ENCODE measurements at places on chromosomes 4 and X.

DNA sequence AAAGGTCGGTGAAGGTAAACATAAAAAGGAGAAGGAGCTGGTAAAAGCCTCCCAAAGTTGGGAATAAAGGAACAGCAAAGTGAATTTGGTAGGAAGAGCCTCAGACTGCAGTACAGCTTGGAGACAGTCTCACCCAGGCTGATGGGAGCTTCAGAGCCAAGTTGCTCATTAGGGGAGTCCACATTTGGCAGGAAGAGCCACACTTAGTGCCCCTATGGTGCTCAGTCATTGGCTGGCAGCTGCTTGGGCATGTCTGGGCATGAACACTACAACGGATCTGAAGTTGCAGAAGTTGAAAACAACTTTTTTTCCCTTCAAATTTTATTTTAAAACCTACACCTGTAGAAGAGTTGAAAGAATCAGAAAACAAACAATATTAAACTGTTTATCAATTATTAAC, 2497.3 kb downstream of the ARAP2 start:
- no peak for DNase-seq

GRCh38 chrX:12315526-12315925, 177.3 kb downstream of the FRMPD4 start:
- DNase-seq = no peak

DNA sequence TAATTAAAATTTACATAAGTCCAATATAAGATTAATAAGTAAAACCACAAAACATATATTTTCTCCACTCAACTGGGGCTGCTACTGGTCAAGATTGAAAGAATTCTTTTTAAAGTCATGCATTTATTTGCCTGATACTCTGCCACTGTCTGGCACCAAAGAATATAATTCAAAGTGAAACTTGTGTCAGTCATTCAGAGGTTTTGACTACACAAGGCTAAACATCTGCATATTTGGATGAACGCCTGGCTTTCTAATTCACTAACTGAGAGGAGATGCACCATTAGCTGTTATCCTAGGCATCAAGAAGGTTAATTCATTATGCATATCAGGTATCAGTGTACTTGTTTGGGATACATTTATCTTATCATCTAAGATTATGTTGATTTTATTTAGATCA, 598.5 kb downstream of the CENPC start:
- no peak for DNase-seq

DNA sequence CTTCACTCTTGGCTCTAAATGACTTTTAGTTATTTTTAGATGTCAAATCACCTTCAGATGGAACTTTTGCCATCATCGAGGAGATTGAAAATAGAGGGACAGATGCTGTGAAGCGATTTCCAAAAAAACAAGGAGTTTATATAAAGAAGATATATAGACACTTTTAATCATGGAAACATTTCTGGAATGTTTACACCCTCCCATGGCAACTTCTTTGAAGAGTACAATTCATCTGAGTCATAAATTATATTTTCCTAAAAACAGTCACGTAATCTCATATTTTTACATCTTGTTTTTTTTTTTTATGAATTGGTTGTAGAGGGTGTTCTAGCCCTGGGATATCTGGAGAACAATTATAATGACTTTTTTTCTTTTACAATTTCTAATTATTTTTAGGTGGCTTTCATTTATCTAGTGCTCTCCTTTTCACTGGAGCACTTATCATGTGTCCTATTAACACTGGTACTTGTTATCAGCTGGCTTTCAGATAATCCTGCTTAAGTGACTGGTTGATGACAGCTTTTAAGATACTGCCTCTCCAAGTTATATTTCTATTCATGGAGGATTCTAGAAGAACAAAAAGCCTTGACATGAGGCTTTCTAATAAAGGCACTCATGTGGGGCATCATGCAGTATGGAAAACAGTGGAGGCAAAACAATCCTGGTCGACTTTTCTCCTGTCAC, 24.9 kb downstream of the PCDH7 start:
- DNase-seq = no peak

DNA sequence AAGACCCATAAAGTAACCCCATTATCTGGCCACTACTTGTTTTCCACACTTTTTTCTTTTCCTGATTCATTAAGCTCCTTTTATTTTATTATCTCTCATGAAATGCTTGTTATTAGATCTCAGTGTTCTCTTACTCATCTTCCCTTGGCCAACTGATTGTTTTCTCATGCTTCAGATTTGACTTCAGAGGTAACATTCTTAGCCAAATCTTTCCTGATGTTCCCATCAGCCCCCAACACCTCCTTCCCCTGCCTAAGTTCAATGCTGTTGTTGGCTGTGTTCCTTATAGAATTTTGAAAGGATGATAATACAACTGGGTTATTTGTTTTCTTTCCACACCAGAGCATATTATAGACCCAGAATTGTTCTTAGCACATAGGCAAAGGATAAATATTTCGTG, 75.6 kb downstream of the BMPR1B start:
- no peak for DNase-seq

DNA sequence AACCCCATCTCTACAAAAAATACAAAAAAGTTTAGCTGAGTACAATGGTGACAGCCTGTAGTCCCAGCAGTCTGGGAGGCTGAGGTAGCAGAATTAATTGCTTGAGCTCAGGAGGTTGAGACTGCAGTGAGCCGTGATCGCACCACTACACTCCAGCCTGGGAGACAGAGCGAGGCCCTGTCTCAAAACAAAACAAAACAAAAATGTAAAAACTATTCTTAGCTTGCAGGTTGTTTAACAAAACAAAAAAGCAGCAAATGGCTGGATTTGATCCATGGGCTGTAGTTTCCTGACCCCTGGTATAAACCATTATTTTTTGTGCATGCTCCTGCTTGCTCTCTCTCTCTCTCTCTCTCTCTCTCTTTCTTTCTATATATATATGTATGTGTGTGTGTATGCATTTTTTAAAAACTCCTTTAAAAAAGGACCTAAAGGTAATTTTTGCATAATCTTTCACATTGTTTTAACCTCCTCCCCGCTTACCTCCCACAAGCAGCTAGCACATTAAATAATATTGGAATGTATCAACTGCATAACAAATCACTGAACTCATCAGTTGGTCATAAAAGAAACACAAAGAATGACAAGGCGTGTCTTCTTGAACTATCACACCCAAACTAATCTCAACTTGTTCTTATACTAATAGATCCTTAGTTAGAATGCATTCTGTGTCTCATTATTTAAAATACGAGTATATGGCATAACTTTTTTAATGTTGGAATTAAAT, 4.8 kb downstream of the AREG start:
- no peak for DNase-seq

- DNase-seq = no peak
These were observed 306.6 kb downstream of the STK32B start for GRCh38 chr4:5357870-5358269.

DNA sequence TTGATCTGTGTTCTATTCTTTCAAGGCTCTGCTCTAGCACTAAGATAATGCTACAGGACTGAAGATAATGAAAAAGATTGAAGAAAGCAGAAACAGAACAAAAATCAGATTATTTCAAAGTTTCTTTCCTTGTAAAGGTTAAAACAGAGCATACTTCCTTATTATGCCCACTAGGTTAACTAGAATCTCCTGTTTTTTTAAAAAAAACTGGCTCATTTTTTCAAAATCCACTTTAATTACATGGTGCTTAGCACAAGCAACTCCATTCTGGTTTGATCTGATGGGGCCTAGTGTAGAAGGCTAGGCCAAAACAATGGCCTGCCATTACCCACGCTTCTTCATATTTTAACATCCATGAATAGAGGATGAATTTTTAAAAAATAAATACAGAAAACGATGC, 1.2 kb upstream of the UBA6 start:
- no peak for DNase-seq

GRCh38 chr4:188372829-188373228, 233.6 kb downstream of the TRIML1 start:
- no peak for DNase-seq

- DNase-seq = no peak
These were observed 9.9 kb downstream of the CTSO start for GRCh38 chr4:155943605-155944291.

DNA sequence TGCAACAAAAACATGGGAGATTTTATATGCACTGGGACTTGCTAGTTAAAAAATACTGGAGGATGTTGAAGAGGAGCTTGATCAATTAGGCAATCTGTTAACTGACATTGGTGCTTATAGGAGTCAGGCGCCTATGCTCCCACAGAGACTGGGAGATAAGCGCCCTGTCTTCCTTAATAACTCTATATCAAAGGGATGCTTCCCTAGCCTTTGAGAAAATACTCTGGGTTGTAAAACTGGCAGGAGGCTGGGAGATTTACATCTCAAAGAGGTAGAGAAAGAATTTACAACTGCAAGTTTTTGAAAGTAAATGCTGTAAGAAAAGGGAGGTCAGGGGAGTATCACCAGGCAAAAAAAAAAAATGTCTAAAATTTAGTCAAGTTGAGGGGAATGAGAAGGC, 325.4 kb downstream of the PCDH10 start:
- no peak for DNase-seq

GRCh38 chr4:94642561-94642866, 115.2 kb upstream of the BMPR1B start:
- DNase-seq = no peak

DNA sequence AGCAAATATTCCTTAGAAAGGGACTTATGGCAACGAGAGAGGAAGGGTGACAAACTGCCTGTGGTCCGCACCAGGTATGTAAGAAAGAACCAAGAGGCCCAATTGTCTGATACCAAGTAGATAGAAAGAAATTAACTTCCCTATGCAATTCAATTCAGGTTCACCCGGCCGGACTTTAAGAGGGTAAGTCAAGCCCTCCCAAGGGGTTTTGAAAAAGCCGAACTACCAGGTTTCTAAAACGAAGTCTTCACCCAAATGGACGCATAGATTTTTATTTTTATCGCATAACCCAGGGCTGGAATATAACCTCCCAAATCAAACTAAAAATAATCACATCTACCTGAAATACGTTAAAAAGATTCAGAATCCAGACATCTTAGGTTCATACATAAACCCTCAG, 1.6 kb upstream of the MAB21L2 start:
- no peak for DNase-seq

DNA sequence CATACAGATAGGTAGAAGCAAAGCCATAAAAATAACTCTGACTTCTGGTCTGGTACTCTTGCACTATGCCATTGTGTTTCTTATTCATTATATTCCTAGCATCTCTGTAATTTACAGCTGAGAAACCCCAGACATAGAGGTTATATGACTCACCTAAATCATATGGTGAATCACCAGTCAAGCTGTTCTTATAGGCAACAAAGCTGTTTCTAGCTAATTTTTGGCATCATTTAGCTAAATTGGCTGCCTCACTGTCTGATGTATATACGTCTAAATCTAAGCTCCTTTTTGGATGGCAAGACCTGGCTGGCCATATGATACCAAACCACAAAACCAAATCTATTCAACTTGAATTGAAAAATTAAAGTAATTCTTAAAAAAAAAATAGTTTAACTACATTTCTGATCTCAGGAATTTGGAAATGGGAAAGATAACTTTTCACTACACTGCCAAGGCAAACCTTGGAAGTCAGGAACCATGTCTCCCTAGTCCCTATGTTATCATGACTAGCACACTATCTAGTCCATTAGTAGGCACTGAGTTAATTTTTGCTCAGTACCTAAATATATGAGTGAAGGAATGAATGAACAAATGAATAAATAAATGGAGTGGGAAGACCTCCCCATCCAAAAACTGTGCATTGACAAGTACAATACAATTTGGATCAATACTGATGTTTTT, 41.3 kb upstream of the STAG2 start:
- no peak for DNase-seq

GRCh38 chr4:93018806-93019205, 715.0 kb downstream of the GRID2 start:
- DNase-seq = no peak

DNA sequence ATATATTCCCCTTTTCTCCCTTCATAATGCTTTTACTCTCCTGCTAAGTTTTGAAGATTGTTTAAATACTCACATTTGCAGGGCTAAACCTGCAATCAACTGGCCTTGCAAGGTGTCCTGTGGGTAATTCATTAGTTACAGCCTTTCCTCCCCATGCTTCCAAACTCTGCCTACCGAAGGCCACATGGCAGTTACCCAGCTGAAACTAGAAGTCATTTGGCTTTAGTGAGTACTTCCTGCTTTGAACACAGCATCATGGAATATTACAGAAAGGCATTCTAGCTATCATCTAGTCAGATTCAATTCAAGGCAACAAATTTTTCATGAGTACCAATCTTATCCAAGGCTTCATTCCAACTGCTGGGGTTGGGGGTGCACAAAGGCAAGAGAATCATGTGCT, 55.6 kb downstream of the SRPX start:
- no peak for DNase-seq

GRCh38 chr4:6419452-6420028, 52.9 kb downstream of the PPP2R2C start:
- no peak for DNase-seq

- no peak for DNase-seq
These were observed 140.5 kb downstream of the PACRGL start for GRCh38 chr4:20840648-20841190.

DNA sequence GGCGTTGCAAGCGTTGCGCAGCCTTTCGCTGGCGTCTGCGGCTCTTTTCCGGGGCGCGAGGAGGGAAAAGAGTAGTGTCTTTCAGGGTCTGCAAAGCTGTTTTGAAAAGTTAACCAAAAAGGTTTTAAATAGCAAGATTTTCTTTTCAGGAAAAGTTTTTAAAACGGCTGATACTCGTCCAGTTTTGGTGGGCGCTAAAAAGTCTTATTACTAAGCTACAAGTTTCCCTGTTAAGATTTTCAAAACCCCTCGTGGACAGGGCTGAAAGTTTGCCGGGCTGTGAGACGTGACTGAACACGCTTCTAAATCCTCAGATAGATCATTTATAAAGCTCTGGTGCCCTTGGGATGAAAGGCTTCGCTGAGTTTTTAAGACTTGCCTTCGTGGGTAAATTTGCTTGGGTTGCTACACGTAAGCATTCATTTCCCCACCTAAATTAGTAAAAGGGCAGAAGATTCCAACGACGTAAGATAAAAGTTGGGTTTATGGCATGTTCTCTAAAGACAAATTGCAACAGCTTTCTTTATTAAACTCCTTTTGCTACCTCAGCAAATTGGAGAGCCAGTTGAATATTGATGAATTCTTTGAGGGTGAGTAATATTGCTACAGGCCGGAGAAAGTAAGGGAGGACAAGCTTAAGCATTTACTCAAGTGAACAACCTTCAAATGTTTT, 91.5 kb downstream of the HPRT1 start:
- no peak for DNase-seq

- DNase-seq = no peak
These were observed 255.3 kb upstream of the NRK start for GRCh38 chrX:105567082-105567481.

DNA sequence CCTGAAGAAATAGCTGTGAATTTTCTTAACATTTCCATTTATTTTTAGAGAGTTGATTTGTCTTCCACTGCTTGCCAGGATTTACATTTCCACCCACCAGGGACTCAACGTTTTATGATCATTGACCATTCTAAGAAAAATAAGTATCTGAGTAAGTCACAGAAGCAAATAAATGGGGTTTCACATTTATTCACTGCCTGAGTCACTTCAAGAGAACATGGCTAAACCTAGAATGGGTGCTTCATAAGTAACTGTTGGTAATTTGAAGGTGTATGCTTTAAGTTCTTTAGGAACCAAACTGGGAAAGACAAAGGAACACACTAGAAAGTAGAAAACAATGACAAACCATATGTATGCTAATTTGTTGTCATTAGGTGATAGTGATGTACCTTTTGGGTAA, 43.2 kb upstream of the GRIA3 start:
- no peak for DNase-seq

- peak; percentile 35 for DNase-seq
These were observed 9.0 kb upstream of the CHIC2 start for GRCh38 chr4:54073271-54073880.

- DNase-seq = no peak
These were observed 73.1 kb downstream of the PALLD start for GRCh38 chr4:168569931-168570276.
